HCT116 (cell line): ENCODE measurements at places on chromosomes 2 and 18. TPM values are rescaled to one million over a fixed set of nuclear protein-coding genes. Genes with fewer than 3 reads are reported as not detected.

DNA sequence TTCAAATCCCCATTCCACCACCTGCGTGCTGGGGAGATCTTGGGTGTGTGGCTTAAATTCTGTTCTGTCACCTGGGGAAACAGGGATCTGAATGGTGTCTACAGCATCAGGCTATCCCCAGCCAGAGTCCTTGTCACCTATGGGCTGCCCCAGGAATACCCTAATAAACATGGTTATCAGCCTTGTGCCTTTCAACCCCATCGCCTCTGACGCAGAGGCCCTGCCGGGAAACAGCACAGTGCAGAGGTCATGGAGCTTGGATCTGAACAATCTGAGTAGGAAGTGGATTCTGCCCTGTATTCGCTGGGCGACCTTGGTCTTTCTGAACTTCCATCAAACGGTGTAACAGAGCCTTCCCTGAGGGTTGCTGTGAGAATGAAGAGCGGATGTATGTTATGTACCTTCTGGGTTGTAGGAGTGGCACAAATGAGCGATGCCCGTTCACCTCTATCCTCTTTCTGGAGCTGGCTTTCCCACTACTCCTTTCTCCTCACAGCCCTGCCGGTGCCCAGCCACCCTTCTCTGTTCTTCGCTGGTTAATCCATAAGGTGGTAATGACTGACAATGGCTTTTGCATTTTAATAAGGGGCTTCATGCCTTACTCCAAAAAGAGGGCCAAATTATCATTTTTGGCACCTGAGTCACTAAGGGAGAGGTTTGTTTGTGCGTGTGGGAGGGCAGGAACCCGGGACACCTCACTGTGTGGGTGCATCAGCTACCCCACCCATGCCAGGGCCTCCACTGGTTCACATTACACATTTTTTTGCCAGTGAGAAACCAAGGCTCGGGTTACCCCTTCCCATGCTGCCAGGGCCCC, 256.5 kb downstream of the MYCN start:
- DNase-seq: no peak

- DNase-seq: no peak
These were observed 1.5 kb downstream of the GALNT1 start for GRCh38 chr18:35582899-35583558.

IMPA2 gene
- total RNA-seq: 32.5 TPM

AQP12A gene
- not detected for total RNA-seq

SNTG2 gene
- not detected for total RNA-seq

MAP3K19 gene
- total RNA-seq: not detected
